ENCODE measurements at places on chromosomes 2 and 18.

DNA sequence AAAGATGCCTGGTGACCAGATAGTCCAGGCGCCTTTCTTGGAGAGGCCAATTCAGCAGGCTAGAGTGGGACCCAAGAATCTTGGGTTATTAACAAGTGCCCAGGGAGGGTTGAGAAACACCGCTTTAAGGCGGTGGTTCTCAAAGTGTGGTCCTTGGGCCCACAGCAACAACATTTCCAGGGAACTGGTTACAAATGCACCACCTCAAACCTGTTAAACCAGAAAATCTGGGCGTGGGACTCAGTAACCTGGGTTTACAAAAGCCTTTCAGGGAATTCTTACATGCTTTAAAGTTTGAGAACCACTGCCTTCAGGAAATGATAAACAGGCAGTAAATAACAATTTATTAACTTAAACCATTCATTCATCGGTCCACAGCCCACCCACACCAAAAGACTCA is 92.5 kb downstream of the SP3 start:
- DNase-seq, result no peak

GRCh38 chr2:121199281-121200010 is 85.6 kb downstream of the TFCP2L1 start:
- no peak for DNase-seq

- no peak for DNase-seq
These were observed 27.5 kb downstream of the PMAIP1 start for GRCh38 chr18:59927246-59927825.

DNA sequence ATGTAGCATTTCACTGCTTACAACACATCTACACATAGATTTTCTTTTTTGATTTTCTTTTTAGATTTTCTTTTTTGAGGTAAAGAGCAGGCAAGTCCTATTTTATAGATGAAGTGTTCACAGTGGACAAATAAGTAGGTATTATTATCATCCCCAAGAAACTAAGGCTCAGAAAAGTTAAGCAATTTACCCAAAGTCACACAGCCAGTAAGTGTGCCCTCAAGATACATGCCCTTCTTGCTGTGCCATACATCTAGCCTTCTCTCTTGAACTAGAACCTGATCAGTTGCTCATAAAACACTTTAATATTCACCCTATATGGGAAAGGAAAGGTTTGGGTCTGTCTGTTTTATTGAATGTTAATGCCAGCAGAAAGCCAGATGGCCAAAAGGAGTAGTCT is 50.3 kb downstream of the DAPL1 start:
- no peak for DNase-seq

GRCh38 chr2:165843351-165843750 is 49.3 kb upstream of the GALNT3 start:
- no peak for DNase-seq

DNA sequence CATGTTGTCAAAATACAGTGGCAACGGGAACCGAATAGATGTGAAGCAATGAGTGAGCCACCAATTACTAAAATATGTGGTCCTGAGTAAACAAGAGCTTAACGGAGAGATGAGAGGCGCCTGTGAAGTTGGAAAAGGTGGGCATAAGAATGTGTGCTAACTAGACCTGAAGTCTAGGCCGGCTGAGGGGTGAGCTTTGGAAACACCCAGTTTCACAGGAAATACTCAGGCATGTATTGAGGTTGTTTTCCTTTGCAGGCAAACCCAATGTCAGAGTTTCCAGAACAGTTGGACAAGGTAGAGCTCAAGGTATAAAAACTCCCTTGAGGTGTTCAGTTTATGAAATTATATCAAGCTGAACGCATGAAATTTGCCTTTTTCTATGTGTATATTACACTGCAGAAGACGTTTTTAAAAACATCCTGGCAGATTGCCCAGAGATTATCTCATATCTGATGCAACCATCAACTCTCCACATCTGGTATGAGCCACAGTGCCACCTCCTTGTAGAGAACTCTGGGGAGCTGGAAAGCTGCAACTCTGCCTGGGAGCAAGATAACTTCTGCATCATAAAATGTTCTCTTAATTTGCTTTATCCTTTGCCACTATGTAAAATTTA is 3.9 kb upstream of the WDSUB1 start:
- DNase-seq, result no peak

- DNase-seq, result no peak
These were observed 2.0 kb upstream of the GAD1 start for GRCh38 chr2:170814533-170815230.

- no peak for DNase-seq
These were observed 112.5 kb upstream of the SLC38A11 start for GRCh38 chr2:165067643-165068486.

- no peak for DNase-seq
These were observed 31.1 kb upstream of the MAPRE2 start for GRCh38 chr18:35010156-35010555.

- DNase-seq, result no peak
These were observed 36.5 kb downstream of the ST3GAL5 start for GRCh38 chr2:85852152-85852840.

- no peak for DNase-seq
These were observed 23.6 kb downstream of the FZD5 start for GRCh38 chr2:207746131-207746530.

- no peak for DNase-seq
These were observed 18.2 kb downstream of the PFN4 start for GRCh38 chr2:24104906-24105305.

DNA sequence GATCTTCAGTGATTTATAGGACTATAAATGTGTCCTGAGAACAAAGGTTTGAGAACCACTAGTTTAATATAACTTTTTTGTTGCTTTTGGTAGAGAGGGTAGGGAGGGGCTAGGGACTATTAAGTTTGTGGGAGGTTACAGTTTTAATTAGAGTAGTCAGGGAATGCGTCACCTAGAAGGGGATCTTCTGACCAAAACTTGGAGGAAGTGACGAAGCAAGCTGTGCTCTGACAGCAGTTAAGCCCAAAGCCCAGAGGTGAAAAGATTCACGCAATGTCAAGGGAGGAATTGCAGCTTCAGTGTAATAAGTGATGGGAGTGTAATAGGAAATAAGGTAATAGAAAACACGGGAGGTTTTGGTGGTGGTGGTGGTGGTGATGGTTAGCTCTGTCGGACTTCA is 8.1 kb downstream of the TDRD15 start:
- no peak for DNase-seq

DNA sequence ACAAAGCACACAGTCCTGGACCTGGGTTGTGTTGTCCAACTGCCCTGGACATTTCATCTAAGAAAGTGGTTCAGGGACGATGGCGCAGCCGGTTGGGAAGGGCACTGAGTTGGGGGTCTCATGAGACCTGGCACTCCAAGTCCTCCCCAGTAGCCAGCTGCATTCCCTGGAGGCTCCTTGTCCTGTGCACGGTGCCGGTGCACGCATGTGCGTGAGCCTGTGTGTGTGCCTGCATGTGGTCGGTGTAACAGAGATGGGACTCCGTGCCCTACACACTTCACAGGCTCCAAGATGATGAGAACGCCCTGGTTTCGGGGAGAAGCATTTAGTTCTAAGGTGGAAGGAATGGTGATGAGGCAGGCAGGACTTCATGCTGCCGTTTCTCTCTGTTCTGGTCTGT is 124.9 kb upstream of the PXDN start:
- DNase-seq, result no peak

DNA sequence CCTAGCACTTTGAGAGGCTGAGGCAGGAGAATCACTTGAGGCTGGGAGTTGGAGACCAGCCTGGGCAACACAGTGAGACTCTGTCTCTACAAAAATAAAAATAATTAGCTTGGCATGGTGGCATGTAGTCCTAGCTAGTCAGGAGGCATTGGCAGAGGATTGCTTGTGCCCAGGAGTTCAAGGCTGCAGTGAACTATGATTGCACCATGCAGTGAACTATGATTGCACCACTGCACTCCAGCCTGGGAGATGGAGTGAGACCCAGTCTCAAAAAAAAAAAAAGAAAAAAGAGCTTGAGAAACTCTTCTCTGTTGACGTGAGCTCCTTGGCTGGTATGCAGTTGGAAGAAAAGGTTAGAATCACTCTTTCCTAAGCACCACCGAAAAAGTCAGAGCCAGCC is 125.1 kb upstream of the TNP1 start:
- DNase-seq, result no peak

GRCh38 chr2:237629188-237629534 is 1.8 kb downstream of the LRRFIP1 start:
- no peak for DNase-seq

DNA sequence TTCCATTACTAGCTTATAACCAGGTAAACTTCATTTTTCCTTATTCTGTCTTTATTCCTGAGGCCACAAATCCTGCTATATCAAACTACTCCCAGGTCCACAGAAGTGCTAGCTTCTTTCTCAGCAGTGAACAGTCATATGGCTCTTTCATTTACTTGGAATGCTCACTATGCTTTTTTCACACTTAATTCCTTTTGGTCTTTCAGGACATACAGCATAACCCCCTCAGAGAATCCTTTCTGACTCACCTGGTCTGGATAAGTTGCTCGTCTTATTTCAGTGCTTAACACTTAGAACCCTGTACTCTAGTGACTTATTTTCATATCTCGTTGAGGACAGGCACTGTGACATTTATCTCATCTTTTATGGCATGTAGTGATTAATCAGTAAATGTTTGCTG is 325.0 kb upstream of the UBE2E3 start:
- DNase-seq, result no peak

GRCh38 chr2:212428681-212429478 is 109.7 kb downstream of the ERBB4 start:
- no peak for DNase-seq

GRCh38 chr2:138087751-138088593 is 123.7 kb downstream of the HNMT start:
- no peak for DNase-seq

GRCh38 chr2:111024496-111024895 is 96.2 kb upstream of the BCL2L11 start:
- no peak for DNase-seq
